ENCODE measurements at places on chromosomes 5 and 9.

DNA sequence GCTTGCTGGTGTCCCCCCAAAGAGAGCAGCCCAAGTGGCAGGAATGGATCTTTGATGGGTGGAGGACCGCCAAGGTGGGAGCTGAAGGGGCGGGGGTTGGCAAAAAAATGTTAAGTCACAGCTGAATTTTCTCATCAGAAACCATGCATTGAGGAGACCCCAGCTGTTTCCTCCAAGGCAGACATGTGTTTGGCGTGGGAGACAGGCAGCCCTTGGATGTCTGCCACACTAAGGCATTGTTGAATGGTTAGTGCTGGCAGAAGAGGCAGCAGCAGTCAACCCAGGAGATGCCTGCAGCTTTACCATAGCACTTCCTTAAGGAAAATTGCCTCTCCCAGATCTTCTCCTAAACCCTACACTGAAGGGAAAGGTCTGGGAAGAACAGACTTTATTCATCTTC is 394.9 kb upstream of the CD180 start:
- no peak for DNase-seq

- DNase-seq, result no peak
Measured at GRCh38 chr5:96111080-96111756, 149.6 kb upstream of the ELL2 start.

GRCh38 chr5:10746711-10747110 is 14.3 kb downstream of the DAP start:
- no peak for DNase-seq

GRCh38 chr5:17081142-17081541 is 136.3 kb upstream of the BASP1 start:
- no peak for DNase-seq

DNA sequence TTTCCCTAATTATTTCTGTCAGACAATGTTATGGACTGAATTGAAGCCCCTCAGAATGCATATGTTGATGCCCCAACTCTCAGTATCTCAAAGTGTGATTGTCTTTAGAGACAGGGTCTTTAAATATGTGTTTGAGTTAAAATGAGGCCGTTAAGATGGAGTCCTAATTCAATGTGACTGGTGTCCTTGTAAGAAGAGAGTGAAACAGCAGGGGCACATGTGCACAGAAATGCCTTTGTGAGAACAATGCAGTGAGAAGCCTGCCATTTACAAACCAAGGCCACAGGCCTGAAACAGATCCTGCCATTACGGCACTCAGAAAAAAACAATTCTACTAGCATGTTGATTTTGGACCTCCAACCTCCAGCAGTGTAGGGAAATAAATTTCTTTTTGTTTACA is 483.0 kb upstream of the DMAC1 start:
- no peak for DNase-seq

Data from NAMALWA (cell line).